Right ventricle myocardium inferior (tissue), 1 donor: ENCODE measurements at places on chromosomes 1 and 21.

DNA sequence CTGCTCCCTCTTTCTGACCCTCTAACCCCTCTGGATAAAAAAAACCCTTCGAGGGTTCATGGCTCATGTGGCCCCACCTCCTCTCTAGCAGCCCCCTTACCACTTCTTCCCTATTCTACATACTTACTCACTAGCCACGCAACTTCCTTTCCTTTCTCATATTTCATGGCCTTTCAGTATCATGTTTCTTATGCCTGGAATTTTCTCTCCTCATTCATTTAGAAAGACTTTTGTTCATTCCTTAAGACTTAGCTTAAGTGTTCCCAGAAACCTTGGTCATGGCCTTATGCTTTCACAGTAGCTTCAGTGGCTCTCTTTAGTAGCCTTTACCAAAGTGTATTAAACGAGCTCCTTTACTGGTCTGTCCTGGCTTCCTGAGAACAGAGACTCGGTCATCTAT is 6.1 kb downstream of the ACP6 start:
- DNase-seq, result no peak

GRCh38 chr21:43211760-43212115 is 42.9 kb downstream of the CRYAA start:
- DNase-seq, result peak; percentile 9

- DNase-seq, result no peak
Measured at GRCh38 chr21:46157987-46158451, 2.6 kb upstream of the FTCD start.

DNA sequence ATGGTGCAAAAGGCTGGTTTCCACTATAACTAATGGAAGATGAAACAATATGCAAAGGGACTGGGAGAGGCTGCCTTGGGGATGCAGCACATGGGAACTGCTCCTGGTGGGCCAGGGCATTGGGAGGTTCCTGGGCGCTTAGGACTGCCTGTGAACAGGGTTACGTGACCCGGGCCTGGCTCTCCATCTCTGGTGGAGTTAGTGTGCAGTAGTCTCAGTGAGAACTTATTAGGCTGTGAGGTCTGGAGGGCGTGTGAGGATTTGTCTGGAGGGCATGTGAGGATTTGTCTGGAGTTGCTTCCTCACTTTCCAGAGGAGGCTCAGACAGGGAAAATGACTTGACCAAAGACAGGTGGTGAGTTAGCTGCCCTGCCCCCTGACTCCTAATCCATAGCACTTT is 1.5 kb upstream of the ETV3L start:
- DNase-seq, result no peak

- DNase-seq, result no peak
Measured at GRCh38 chr1:182761396-182762395, 27.9 kb upstream of the NPL start.

DNA sequence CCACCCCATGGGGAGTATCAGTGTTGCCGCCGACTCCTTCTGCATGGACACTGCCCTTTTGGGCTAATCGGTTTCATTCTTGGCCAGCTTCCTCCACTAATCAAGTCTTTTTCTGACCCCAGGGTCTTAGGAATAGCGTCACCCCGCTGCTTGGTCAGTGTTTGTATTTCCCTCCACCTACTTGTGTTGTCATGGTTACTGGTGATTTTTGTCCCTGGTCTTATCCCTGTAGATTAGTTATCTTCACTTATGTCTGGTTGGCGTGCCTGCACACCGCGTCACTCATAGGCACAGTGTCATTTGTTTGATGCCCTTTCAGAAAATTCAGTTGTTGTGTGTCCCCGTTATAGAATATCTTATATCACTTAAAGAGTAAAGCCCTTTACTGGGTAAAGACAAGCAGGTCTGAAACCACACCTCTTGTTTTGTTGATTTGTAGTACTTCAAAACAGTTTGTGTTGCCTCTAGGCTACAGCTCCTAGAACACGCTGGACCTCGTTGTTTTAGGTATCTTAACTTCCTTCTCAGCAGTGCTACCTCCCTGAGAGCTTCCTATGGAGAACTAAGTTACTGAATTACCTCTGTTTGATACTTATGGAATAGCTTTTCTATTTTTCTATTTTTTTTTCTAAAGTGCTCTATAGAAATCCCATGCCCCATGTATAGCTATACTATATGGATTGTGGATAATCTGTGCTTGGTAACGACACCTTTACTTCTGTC is 868 bp downstream of the PPP1R12B start:
- no peak for DNase-seq

- no peak for DNase-seq
Measured at GRCh38 chr21:26717146-26717739, 128.0 kb downstream of the ADAMTS1 start.

DNA sequence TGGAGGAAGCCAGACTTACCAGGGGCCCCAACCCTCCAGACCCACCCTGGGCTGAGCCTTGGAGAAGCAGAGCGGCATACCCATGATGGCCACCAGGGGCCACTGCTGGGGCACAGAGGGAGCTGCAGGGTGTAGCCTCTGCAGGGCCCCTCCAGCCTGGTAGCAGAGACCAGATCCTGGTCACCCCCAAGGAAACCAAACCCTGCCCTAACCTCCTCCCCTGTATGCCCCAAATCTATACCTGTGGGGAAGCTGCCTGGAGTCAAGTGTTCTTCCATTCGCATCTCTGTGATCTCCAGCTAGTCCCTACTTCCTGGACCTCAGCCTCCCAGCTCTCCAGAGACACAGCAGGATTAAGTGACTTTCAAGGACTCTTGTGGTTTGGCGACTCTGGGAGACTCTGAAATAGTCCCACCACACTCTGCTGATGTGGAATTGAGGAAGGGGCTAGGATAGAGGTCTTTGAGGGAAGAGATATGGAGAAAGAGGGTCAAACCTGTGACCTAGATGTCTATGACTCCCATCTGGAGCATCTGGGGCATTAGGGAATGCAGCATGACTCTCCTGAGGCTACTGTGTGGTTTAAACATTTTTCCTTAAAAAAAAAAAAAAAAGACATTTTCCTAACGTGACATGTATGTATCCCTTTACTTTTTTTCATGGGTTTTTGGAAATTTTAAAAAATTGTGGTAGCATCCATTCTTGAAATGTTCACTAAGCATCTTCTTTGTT is 119.2 kb upstream of the IPO9 start:
- DNase-seq, result peak; percentile 87

- no peak for DNase-seq
Measured at GRCh38 chr1:209527993-209528717, 55.4 kb upstream of the CAMK1G start.

DNA sequence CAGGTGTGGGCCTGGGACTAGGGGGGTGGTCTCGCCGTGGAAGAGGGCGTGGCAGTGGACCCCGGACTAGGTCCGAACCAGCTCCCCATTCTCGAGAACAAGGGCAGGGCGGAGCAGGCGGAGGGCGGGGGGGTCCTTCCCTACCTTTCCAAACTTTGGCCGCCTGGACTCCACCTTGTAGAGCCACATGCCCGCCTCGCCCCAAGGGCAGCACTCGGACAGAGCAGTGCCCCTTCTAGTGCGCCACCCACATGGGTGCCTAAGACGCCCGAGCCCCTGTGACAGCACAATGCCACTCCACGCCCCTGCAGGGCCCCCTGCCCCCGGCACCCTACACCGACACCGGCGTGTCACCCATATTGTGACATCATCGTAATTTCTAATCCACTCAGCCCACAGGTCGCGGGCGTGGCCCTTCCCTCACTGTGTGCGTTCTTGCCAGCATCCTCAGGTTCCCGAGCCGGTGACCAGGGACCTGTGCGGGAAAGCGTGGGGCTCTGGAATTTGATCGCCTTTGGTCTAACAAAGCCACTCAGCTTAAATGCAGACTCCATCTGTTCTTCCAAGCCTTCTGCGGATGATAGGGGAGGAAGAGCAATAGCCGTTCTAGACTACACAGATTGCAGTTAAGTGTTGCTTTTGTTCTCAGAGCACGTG is 553 bp upstream of the STMN1 start:
- DNase-seq, result no peak

DNA sequence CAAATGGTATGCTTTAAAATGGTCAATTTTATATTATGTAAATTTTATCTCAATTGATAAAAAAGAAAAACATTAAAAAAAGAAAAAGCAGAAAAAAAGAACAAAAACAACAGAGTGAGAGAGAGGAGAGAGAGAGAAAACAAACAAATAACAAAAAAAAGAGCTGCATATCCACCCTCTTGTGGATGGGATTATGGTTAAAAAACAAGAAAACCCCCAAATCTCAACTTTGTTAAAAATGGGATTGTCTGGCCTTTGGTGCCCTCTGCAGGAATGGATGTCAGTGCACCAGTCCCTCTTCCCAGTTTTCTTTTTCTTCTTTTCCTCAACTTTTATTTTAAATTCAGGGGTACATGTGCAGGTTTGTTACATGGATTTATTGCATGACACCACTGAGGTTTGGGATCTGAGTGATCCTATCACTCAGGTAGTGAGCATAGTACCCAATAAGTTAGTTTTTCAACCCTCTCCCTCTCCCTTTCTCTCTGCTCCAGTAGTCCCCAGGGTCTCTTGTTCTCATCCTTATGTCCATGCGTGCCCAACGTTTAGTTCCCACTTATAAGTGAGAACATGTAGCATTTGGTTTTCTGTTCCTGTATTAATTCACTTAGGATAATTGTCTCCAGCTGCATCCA is 28.1 kb downstream of the RNF187 start:
- DNase-seq, result no peak

DNA sequence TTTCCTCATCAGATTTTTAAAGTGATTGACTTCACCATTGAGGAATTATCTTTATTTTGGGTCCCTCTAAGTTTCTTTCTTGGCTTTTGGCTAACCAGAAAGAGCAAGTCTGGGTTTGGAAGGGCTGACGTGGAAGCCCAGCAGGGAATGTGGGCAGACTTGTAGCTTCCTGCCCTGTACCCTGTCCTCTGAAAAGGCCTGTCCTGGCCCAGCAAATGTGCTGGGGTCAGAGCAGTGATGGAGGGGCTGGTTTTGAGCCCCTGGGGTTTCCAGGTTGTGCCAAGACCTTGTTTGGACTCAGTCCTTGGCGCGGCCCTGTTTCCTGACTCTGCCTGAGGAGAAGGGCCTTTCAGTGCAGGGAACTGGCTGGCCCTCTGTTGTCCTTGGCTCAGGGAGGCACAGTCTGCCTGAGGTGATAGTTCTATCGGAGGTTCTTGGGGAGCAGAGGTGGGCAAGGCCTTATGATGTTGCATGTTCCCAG is 72.1 kb downstream of the UCK2 start:
- DNase-seq, result no peak

- DNase-seq, result no peak
Measured at GRCh38 chr1:151513626-151514121, 2.5 kb downstream of the CGN start.

DNA sequence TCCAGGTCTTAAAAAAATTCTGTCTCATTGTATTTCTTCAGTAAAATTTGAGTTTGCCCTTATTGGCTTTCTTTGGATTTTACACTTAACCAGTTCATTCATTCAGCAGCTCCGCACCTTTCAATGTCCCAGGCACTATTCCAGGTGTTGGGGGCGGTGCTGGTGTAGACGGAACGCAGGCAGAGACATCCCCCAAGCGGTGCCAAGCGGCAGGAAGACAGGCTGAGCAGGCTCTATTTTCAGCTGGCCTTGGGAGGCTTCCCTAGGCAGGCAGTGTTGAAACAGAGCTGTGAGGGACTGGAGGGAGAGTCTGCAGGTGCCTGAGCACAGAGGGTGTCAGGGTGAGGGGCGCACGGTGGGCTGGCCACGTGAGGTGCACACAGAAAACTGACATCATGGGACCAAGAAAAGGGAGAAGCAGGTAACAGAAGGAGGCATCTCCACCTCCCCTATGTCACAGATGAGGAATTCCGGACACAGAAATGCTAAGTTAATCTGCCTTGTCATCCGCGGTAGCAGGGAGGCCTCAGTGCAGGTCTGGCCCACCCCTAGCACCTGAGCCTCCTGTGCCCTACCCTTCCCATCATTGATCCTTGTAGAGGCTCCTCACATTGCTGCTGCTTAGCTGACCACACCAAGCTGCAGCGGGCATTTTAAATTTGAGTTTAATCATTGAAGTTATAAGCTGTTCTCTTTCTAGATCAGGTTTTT is 40.8 kb downstream of the SLC37A1 start:
- DNase-seq, result no peak

GRCh38 chr1:24841593-24841992 is 88.5 kb downstream of the RUNX3 start:
- no peak for DNase-seq

GRCh38 chr1:198259333-198260074 is 102.7 kb downstream of the NEK7 start:
- DNase-seq, result no peak

- DNase-seq, result no peak
Measured at GRCh38 chr21:42425591-42425990, 21.9 kb downstream of the UBASH3A start.

- no peak for DNase-seq
Measured at GRCh38 chr1:7534061-7534825, 236.9 kb upstream of the VAMP3 start.

DNA sequence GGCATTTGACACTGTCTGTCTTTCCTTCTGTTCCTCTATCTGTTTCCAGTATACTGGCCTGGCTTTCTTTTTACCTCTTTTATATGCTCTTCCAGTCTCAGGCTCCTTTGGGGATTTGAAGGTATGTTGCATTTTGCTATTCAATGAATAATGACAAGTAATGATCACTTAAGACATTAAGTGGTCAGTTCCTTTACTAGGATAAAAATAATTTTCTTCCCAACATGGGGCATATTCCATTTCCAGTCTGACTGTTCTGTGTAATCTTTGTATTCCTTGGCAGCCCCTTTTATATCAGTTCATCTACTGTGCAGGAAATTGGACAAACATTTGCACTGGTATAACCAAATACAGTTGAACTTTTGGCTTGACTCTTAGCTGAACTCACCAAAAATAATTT is 15.6 kb downstream of the METTL18 start:
- DNase-seq, result no peak

DNA sequence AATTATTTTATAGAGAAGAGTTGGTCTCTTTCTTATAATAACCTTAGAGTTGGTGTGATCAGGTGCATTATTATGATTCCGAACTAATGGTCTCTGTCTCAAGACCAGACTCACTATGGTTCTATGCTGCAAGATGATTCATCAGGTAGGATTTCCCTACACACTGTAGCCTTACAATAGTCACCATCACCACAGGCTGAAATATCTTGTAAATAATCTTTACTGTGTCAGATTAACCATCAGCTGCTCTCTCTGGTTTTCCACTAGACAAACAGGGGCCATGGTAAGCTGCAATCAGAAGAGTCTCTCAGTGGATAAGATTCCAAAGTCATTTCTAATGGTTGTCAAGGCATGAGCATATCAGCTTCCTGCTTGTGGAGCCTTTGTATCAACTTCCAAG is 4.4 kb upstream of the GBP4 start:
- DNase-seq, result no peak

GRCh38 chr1:18155881-18156385 is 48.3 kb downstream of the IGSF21 start:
- no peak for DNase-seq

GRCh38 chr1:101073836-101074235 is 48.3 kb upstream of the DPH5 start:
- DNase-seq, result no peak

DNA sequence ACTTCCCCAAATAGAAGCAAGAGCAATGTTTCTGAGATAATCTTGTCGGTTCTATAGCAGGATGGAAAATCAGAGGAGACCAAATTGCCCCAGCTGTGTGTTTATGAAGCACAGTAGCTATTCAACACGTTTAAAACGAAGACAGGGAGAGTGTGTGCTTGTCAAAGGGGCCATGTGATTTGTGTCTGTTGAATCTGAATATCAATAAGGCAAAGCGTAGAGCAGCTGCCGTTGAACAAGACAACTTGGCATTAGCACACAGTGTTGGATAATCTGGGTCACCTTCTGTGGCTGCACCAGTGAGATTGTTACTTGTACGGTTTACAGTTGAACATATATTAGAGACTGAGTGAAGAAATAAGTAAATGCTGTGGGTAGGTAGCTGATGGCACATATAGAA is 1.0 kb downstream of the CRB1 start:
- DNase-seq, result no peak

- peak; percentile 56 for DNase-seq
Measured at GRCh38 chr1:58584082-58584895, 7.2 kb upstream of the TACSTD2 start.
